ENCODE measurements at places on chromosomes 11 and 22.

DNA sequence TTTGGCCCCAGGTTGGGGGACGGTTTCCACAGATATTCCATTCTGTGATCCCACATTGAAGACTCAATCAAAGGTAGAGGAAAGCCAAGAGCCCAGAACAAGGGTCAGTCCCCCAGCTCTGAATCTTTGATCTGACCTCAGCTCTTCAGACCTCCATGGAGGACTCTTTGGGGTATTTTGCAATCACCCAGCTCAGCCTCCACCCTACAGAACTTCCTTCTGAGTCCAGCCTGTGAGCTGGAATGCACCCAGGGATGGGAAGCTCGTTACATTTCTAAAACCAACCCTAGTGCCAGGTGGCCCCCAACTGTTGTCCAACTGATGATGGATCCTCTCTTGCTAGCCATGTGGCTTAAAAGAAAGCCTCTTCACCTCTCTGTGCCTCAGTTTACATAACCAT is 335.3 kb downstream of the MN1 start:
- no peak for DNase-seq

GRCh38 chr22:39237318-39238100 is 7.3 kb downstream of the PDGFB start:
- no peak for DNase-seq

DNA sequence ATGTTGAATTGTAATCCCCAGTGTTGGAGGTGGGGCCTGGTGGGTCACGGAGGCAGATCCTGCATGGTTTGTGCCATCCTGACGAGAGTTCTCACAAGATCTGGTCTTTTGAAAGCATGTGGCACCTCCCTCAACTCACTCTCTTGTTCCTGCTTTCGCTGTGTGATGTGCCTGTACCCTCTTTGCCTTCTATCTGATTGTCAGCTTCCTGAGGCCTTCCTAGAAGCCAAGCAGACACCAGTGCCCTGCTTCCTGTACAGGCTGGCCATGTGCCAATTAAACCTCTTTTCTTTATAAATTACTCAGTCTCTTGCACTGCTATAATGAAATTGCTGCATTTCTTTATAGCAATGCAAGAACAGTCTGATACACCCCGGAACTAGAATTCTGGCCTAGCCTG is 13.1 kb downstream of the PTPN5 start:
- peak; percentile 5 for DNase-seq

DNA sequence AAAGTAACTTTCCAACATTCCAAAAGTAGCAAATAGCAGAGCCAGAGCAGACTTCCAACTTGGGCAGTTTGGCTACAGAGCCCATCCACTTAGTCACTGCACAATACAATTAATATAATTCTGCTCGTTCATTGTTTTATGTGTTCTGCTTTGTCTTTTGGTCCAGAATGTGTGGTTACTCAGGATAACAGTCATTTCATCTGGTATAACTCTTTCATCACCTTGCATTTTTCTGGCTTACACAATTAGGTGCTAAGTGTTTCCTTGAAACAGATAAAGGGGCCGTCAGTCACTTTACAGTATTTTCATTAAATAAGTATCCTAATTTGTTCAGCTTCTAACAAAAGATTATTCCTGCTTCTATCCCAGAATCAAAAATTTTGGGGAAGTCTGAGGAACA is 87.2 kb downstream of the LARGE2 start:
- no peak for DNase-seq

DNA sequence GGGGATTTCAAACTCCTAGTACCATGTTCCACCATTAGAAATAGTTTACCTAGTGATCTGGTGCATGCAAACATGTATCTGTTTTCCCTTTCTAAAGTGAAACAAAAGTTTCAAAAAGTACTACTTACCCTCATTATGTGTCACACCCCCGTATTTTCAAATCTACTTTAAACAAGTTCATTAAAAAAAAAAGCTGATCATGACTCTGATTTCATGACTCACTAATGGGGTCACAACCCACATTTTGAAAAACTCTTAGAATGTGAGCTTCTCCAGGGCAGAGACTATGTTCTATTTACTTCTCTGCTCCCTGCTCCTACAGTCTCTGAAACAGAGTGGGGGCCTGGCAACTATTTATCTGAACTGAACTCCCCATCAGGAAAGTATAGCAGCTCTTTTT is 18.2 kb downstream of the CHRM1 start:
- DNase-seq, result no peak

- DNase-seq, result no peak
Measured at GRCh38 chr11:132792341-132793140, 739.8 kb downstream of the OPCML start.

DNA sequence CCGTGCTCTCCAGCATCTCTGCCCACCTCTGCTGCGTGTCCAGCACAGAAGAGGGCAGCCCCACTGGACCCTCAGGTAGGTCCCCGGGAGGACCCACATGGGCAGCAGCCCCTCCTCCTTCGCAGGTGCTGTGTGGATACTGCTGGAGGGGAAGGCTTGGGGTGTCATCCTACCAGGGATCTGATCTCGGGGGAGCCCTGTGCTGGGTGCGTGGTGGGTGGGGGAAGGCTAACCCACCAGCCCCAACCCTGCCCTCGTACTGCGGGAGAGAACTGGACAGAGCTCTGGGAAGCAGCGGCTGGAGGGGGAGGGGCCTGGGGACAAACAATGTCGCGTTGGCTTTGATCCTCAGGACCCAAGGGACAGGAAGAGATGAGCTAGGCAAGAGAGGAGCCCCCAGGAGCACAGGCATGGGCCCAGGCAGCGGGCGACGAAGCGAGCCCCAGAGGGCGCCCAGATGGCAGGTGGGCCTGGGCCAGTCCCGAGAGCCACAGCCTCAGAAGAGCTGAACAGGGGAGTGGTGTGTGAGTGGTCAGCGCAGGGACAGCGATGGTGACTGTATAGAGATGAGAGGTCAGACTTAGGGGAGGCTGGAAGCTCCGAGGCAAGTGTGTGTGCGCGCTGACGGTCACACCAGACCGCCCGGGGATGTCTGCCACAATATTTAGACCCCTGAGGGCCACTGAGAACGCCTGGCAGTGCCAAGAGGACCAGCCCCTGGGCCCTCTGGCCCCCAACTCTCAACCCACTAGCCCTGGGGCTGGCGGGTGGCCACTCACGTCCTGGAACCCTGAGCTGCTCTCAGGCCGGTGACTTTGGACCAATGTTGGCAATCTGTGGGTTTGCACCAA is 1.4 kb upstream of the PIM3 start:
- no peak for DNase-seq

- DNase-seq, result peak; percentile 96
Measured at GRCh38 chr11:65013130-65013887, 651 bp upstream of the ARL2 start.

GRCh38 chr11:25485315-25485714 is 846.6 kb upstream of the ANO3 start:
- DNase-seq, result no peak

DNA sequence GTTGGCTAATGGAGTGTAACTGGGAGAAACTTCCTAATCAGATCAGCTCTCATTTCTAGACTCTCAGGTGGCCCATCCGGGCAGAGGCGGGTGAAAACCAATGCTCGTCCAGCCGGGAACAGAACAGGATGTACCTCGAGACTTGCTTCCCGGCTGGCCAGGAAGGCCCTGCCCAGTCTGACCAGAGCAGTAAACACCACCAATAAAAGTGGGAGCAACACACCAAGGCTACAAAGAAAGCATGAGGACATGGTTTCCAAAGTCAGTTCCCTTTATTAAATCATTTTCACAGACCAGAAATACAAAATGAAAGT is 940 bp upstream of the TNKS1BP1 start:
- no peak for DNase-seq

- no peak for DNase-seq
Measured at GRCh38 chr11:106683435-106683834, 334.8 kb downstream of the GUCY1A2 start.

GRCh38 chr11:128933481-128934178 is 9.0 kb downstream of the TP53AIP1 start:
- no peak for DNase-seq

DNA sequence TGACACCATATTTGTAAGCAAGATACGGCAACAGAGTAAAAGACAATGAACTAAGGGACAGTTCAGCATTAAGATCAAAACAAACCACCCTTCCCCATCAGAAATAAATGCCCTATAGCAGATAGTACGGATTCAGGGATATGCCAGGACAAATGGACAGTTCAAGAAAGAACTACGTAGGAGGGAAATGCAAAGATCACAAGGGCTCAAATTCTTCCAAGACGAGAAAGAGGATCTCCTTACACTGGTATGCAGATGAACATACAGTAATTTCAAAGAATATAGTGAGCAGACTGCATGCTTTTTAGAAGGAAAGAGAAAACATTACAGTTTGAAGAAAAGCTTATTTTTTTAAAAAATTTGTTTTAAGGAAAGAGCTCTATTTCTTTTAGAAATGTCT is 124.7 kb upstream of the APOA1 start:
- DNase-seq, result no peak

DNA sequence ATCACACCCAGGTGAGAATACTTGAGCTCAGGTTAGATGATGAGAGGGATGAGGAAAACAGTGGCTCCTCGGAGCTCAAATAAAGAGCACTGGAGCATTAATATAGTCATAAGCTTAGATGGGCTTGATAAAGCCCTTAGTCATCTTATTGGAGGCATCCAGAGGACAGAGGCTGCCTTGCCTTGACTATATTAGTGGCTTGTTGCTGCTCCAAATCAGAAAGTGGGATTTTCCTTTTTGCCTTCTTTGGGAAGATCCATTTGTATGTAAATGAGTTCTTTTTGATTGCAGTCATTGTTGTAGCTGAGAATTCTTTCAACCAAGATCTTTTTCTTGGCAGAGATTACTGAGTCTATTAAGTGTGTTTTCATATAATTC is 18.9 kb downstream of the ADM start:
- DNase-seq, result no peak

DNA sequence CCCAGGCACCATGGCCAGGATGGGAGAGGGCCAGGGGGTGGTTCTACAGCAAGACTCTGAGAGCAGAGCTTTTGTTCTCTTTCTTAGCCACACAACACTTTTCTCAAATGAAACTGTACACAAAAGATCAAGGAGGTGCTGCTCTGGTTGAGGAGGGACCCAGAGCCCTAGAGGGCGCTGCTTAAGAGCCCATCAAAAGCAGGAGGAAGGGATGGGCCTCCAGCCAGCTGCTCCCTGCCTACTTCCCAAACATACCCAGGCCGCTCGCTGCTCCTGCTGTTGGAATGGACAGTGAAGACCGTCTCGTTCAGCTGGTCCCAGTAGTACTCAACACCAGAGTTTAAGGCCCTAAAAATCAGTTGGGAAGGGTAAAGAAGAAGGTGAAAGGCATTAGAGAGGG is 18.4 kb upstream of the CHRM4 start:
- DNase-seq, result no peak

DNA sequence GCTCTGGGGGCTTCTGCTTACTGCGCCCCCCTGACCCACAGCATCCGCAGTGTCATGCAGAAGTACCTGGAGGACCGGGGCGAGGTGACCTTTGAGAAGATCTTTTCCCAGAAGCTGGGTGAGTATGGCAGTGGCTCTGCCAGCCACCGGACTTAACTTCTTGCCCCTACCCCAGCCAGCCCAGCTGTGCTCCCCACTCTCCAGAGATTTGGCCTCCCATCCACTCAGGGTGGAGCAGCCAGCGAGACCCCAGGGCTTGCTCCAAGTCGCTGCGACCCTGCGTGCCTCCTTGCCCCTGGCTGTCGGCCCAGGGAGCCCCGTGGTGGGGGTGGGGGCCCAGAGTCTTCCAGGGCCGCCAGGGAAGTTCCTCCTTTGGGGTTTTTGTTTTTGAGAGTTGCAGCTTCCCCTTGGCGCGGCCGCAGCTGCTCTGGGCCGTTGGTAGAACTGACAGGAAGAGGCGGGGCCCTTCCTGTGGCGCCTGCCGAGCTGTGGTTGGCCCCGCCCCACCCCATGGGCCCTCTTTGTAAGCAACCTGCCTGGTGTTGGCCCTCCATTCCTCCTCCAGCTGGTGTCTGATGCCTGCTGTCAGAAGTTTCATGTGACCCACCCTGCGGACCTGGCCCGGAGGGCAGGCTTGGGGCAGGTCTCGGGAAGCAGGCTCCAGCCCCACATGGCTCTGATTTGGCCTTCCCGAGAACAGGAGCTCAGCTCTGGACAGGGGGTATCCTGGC is 11.1 kb downstream of the GRK2 start:
- DNase-seq, result peak; percentile 98

- peak; percentile 54 for DNase-seq
Measured at GRCh38 chr11:5380740-5381342, 2.8 kb upstream of the OR51M1 start.

- no peak for DNase-seq
Measured at GRCh38 chr22:41009222-41009948, 58.2 kb downstream of the RBX1 start.

DNA sequence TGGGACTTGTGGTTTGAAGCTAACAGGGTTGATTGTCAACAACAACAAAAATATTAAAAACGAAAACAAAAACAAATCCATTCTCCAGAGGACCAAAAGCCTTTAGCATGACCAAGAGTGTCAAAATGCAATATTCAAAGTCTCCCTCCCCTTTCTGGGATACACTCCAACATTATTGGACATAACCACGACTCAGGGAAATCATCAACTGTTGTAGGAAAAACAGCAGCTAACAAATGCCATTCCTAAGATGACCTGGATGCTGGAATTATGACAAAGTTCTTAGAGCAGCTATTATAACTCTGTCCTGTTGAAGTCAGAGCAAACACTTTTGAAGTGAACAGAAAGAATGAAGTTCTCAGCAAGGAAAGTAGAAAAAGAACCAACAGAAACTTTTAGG is 143.0 kb downstream of the TMEM135 start:
- DNase-seq, result no peak

- peak; percentile 64 for DNase-seq
Measured at GRCh38 chr11:123069908-123070821, 8.2 kb upstream of the HSPA8 start.

DNA sequence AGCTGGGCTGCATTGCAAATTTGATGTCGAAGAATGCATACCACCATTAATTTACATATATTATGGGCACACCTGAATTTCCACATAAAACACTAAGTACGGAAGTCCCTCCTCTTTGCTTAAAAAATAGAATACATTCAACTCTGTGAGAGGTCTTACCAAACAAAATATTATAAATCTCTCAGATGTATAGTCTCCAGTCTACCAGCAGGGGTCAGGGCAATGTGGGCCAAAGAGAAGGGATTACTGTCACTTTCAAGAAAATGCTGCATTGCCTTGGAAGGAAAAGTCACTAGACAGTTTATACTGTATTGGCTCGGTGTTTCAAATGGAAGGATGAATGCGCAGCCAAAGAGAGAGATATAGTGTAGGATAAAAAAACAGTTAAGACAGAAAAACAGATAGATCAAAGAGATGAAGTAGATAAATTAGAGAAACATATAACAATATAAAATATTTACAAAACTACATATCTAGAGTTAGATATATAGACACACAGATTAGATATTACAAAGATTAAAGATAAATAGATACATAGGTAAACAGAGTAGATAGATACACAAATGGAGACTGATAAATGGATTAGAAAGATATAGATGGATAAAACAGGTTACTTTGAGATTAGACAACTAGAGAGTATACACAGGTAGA is 20.9 kb downstream of the SERGEF start:
- DNase-seq, result peak; percentile 76

GRCh38 chr11:77053217-77054015 is 13.4 kb upstream of the CAPN5 start:
- no peak for DNase-seq

All from common myeloid progenitor, CD34-positive (primary cell).